ENCODE measurements at places on chromosomes 3 and 15.

DNA sequence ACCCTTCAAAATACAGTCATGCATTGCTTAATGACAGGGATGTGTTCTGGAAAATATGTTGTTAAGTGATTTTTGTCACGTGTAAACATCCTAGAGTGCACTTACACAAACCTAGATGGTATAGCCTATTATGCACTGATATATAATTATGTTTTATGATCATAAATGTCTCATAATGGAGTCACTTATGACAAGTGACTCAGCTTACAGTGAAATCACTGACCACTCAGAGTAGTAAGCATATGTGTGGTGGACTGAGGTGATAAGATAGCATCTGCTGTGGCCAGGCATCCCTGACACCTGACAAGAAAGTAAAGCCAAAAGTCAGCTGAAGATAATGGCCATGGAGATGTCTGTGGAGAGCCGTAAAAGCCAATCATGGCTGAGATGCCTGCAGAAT, 5.4 kb downstream of the ACAD11 start:
- no peak for DNase-seq

DNA sequence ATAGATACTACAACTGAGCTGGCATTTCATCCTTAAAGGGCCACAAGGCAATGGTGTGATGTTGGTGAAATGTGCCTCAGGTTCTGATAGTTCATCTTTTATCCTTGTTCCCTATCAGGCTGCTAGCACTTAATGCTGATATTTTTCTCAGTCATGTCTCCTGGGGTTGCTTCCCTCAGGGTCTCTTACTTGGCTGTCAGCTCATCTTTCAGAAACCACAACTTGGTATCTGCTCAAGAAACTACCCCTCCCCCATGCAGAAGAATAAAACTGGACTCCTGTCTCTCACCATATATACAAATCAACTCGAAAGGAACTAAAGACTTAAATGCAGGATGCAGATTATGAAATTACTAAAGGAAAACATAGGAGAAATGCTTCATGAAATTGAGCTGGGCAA, 308.1 kb downstream of the CHST2 start:
- DNase-seq: no peak

- DNase-seq: no peak
These were observed 23.3 kb upstream of the NFKBIZ start for GRCh38 chr3:101825904-101826445.

DNA sequence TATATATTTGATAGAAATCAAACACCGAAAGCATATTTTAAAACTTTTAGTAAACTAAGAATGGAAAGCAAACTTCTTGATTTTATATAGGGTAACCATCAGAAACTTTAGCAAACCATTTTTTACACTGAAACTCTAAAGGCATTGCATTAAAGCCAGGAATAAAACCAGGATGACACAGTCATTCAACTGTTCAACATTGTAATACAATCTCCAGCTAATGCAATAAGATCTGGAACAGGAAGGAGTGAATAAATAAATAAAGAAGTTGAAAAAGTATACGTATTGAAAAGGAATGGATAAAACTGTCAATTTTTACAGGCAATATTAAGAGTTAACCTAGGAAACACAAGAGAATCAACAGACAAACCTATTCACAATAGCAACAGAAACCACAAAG, 181.9 kb upstream of the TTC14 start:
- no peak for DNase-seq

GRCh38 chr3:181683563-181683962, 28.2 kb upstream of the SOX2 start:
- DNase-seq: no peak

GRCh38 chr3:149527531-149528339, 53.2 kb downstream of the TM4SF4 start:
- no peak for DNase-seq

GRCh38 chr3:10358309-10358980, 37.5 kb upstream of the SEC13 start:
- no peak for DNase-seq

GRCh38 chr15:31292391-31293015, 34.1 kb upstream of the KLF13 start:
- no peak for DNase-seq

DNA sequence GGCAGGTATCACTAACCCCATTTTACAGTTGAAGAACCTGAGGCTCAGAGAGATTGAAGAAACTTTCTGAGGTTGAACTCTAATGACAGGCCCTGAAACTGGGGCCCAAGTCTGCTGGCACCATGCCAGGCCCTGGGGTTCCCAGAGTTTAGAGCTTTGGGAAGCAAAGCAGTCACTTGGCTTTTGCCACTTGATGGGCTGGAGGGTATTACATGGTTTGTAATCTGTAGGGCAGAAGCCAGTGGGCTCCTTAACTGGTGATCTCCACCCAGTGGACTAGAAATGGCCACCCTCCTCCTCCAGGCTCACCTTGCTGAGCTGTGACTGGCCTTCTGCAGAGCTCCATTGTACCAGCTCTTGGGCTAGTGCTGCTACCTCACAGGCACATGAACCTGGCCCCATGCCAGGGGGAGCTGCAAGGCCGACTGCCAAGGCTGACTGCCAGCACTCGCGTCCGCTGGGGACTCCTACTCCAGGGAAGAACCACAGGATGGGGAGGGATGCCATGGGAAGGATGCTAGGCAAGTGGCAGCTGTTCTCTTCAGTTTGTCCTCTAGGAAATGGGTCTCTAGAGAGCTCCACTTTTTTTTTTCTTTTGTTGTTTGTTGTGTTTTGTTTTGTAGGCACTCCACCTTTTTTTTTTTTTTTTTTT, 104.8 kb downstream of the ETFA start:
- peak; percentile 55 for DNase-seq

- DNase-seq: no peak
These were observed 604.1 kb upstream of the MDFIC2 start for GRCh38 chr3:70916375-70917055.

DNA sequence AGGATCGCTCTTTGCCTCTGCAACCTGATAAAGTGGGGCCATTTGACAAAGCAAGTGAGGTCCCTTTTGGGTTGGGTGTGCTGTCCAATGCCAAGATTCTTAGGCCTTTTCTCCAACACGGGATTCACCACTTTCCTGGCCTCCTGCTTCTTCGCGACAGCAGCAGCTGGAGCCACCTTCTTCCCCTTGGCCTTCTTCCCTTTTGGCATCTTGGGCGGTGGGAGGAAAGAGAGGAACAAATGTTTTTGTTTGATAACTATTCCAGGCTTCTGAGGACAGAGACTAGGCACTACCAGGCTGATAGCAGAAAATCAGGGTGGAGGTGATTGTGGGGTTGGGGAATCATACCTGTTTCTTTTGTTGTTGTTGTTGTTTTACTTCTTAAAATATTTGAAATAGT, 30.0 kb upstream of the FAM81A start:
- no peak for DNase-seq

All from liver (tissue), 10 donors.